ENCODE measurements at places on chromosomes 1 and 21.

GRCh38 chr21:14492931-14493330 is 53.2 kb downstream of the SAMSN1 start:
- no peak for DNase-seq

DNA sequence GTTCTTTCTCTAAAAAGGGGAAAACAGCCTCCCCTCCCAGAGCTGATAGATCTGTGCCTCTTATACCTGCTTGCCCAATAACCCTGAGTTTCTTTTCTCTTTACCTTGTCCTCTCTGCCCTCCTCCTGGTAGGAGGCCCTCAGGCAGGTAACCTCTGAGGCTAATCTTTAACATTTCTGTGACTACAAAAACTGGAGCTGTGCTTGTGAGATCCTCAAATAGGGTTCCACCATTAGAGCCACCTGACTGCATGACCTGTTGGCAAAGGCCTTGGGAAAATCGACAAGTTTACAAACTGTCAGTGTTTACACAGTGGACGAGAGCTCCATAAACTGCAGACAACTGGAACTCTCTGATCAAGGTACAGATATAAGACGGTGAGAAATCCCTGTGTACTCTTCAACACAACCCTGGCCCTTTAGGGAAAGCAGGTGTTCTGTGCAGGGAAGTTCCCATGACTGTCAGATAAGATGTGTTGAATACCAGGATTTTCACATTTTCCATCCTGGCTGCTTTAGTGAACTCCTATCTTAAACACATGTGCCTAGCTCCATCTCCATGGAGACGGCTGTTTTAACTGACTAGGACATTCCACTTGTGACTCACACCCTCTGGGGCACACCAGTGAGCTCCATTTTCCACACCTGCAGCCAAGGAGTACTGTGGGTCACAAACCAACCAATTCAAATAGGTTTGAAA is 38.3 kb downstream of the ECE1 start:
- no peak for DNase-seq

DNA sequence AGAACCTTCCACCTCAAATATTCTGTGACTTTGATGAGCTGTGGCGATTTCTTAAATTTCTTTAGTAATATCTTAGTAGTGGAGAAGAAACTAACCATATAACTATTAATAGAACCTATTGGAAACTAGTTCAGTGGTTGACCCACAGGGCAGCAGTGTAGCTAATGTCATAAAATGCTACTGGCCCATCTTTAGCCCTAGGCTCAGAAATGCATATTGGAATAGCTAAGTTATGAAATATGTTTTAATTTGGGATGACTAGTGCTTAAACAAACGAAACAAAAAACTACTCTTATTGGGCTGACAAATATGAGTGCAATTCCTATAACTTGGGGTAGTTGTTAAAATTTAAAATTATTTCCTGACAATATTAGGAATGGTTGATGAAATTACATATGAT is 20.2 kb downstream of the MACO1 start:
- DNase-seq = no peak

DNA sequence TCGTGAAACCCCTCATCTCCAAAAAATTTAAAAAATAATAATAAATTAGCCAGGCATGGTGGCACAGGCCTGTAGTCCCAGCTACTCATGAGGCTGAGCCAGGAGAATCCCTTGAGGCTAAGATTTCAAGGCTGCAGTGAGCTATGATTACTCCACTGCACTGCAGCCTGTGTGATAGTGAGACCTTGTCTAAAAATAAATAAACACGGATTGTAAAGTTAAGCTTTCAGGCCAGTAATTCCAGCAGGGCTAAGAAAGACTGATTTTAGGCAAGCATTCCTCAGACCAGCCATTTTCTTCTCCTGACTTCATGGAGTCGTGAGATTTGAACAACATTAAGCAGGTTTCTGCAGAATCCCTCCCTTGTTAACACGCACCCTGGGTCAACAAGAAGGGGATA is 77.2 kb upstream of the EFHD2 start:
- DNase-seq = no peak
